ENCODE measurements at places on chromosomes 7 and 10.

- ATAC-seq: no peak
Measured at GRCh38 chr10:25209618-25210017, 34.8 kb downstream of the GPR158 start.

DNA sequence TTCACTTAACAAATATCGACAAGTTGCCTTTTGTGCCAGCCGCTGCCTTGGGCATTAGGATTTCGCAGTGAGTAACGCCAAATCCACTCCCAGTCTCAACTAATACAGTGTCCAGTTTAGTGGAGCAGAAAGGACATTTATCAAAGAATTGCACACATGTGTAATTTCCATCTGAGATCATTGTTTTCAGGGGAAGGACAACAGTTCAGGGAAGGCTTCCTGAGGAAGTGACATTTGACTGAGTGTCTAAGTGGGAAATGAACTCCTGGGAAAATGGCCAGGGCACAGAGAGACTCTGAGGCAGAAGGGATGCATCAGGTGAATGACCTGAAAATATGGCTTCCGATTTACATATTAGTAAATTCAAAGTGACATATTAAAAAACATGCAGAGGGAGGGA, 89.4 kb downstream of the ITGA8 start:
- ATAC-seq: no peak

DNA sequence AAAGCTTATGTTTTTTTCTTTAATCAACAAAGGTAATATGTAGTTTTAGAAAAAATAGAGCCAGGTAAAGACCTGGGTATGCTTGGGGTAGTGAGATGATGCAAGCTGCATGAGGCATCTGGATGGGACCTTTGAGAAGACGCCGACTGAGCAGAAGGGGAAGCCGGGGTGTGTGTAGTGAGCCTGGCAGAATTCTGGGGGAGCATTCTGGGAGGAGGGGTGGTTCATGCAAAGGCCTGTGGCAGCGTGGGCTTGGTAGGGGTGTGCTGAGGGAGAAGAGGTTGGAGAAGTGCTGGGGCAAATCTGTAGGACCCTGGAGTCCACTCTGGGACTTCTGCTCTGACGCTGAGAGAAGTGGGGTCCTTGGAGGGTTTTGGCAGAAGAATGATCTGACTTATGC, 33.9 kb upstream of the SHH start:
- no peak for ATAC-seq

- ATAC-seq: no peak
Measured at GRCh38 chr7:84389242-84389641, 194.7 kb upstream of the SEMA3A start.

DNA sequence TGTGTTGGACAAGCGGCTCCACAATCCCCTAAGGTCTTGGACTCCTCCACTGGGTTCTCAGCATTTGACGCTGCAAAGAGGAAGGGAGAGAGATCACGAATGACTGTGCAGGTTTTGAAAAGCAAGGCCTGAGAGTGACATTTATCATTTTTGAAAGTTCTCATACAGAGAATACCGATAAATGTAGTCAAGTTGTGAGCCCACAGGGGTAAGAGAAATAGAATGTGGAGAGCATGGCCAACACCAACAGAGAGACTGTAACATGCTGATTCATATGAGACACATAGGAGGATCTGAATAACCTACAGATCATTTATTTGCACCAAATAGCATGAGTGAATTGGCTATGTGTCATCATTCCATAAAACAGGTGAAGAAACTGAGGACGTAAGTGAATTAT, 230.5 kb upstream of the MBL2 start:
- ATAC-seq: no peak
